ENCODE measurements at places on chromosomes 16 and 17.

GRCh38 chr17:9226794-9227135, 205.5 kb downstream of the NTN1 start:
- no peak for DNase-seq

GRCh38 chr17:75077496-75078283, 10.1 kb upstream of the SLC16A5 start:
- peak; percentile 38 for DNase-seq

DNA sequence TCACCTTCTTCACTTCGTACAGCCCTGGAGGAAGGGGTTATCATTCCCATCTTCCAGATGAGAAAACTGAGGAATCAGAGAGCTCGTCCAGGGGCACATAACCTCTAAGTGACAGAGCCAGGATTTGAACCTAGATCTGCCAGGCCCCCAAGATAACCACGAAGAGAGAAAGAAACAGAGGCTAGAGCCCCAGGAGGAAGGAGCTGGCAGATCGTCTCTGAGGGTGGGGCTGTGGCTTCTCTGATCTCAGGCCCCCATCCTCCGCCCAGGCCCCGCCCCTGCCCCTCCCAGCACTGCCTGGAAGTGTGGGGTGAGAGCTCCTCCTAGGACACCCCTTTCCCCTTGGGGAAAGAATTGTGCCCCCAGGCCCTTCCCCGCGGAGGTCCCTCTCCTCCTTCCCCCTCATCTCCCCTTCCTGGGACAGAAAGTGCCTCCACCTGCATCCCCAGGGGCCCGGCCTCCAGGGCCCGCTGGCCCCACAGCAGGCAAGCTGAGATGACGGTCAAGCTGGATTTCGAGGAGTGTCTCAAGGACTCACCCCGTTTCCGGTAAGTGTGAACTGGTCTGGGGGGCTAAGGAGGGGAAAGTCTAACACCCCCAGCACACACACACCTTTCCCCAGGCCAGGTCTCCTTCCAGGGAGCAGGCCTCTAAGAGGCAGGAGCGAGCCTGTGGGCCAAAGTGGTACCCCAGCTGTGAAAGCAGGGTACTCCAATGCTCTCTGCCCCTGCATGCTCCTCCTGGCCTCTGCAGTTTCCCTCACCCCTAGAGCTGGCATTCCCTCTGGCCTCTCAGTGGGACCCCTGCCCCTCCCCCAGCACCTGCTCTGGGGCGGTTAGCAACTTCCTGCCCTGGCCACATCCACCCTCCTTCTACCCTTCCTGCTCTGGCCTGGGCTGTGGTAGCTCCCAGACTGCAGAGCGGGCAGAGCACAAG, at the start of gene ACAP1:
Gene ACAP1 (plus strand): TSS at position 290 of the 936 bp plus-strand sequence. CDS start 206 bp downstream, at position 496.
- no peak for DNase-seq

DNA sequence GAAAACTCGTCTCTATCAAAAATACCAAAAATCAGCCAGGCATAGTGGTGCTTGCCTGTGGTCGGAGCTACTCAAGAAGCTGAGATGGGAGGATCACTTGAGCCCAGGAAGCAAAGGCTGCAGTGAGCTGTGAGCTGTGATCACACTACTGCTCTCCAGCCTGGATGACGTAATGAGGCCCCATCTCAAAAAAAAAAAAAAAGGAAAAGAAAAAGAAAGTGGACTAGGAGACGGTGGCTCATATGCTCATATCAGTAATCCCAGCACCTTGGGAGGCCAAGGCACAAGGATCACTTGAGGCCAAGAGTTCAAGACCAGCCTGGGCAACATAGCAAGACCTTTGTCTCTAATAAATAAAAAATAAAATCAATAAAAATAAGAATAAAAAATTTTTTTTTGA, 8.8 kb upstream of the SUMO2 start:
- peak; percentile 46 for DNase-seq

GRCh38 chr16:19113577-19114358, at the start of gene ITPRIPL2:
Gene ITPRIPL2, plus strand, starts transcription at chr16:19113964. Its CDS starts 498 bp downstream, at chr16:19114462.
- peak; percentile 80 for DNase-seq

- DNase-seq = no peak
Measured at GRCh38 chr16:1416521-1416941, 2.0 kb upstream of the UNKL start.

DNA sequence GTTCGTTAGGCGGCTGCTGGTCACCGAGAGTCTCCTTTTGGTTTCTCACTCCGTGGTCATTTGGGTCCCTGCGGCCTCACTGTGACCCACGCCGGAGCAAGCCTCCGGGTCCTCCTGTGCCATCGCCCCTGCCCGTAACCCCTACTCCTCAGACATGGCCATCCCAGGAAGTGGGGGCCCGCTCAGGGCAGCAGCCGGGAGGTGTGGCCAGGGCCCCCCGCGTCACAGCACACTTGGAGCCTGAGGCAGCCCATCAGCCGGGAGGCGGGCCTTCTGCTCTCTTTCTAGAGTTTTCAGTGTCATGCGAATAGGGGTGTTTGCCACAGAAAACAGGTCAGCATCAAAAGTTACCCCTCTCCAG, 7.9 kb upstream of the WFIKKN1 start:
- DNase-seq = no peak

- DNase-seq = peak; percentile 28
Measured at GRCh38 chr16:67284699-67285646, 5.6 kb downstream of the PLEKHG4 start.

- DNase-seq = no peak
Measured at GRCh38 chr16:67199808-67200198, 872 bp downstream of the ELMO3 start.

- peak; percentile 67 for DNase-seq
Measured at GRCh38 chr16:58614212-58614611, 15.4 kb downstream of the CNOT1 start.

DNA sequence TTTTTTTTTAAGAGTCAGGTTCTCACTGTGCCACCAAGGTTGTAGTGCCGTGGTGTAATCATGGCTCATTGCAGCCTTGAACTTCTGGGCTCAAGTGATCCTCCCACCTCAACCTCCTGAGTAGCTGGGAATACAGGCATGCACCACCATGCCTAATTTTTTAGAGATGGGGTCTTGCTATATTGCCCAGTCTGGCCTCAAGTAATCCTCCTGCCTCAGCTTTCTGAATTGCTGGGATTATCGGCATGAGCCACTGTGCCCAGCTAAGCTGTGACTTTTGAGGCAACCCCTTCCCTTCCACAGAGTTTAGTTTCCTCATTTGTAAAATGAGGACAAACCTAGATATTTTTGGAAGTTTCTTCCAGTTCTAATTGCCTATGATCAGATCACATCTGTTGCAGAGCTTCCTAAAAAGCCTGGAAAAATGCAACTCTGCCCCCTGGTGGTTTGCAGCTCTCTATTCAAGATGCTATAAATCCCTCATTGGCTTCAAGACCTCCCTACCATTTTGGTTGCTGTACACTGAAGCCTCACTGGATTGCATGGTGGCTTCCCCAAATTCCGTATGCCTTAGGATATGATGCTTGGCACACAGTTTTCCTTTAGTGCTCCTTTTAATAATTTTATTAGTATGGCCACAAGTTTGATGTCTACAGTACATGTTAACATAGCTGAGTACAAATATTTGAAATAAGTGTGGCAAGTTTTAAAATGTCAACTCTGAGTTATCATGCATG, 19.3 kb downstream of the GDE1 start:
- peak; percentile 77 for DNase-seq

GRCh38 chr16:51276336-51276735, 125.3 kb upstream of the SALL1 start:
- DNase-seq = no peak

- peak; percentile 28 for DNase-seq
Measured at GRCh38 chr16:22214889-22215288, 8.8 kb downstream of the EEF2K start.

DNA sequence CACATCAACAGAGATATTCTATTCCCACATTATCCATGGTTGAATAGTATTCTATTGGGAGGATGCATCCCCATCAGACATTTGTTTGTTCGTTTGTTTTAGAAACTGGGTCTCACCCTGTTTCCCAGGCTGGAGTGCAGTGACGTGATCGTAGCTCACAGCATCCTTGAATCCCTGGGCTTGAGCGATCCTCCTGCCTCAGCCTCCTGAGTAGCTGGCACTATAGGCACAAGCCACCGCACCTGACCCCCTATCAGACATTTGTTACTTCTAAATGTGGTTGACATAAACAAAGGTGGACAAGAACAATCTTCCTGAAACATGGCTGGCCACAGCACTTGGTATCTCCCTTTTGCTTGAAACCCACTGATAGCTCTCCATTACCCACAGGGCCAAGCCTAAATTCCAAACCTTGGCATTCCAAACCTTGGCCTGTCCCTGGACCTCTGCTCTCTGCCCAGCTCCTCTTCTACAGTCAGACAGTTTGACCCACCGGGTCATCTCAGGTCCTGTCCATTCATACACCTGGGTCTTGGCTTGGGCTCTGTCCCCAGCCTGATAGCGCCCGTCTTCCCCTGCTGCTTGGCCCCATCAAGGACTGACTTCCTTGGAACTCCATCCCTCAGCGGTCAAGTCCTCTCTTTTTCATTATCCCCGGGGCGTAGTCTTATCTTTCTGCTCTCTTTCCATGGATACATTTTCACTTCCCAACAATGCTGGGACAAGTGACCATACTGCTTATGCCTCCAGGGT, 1.5 kb upstream of the PRR29 start:
- no peak for DNase-seq

- DNase-seq = no peak
Measured at GRCh38 chr16:82560805-82561325, 65.9 kb upstream of the CDH13 start.

DNA sequence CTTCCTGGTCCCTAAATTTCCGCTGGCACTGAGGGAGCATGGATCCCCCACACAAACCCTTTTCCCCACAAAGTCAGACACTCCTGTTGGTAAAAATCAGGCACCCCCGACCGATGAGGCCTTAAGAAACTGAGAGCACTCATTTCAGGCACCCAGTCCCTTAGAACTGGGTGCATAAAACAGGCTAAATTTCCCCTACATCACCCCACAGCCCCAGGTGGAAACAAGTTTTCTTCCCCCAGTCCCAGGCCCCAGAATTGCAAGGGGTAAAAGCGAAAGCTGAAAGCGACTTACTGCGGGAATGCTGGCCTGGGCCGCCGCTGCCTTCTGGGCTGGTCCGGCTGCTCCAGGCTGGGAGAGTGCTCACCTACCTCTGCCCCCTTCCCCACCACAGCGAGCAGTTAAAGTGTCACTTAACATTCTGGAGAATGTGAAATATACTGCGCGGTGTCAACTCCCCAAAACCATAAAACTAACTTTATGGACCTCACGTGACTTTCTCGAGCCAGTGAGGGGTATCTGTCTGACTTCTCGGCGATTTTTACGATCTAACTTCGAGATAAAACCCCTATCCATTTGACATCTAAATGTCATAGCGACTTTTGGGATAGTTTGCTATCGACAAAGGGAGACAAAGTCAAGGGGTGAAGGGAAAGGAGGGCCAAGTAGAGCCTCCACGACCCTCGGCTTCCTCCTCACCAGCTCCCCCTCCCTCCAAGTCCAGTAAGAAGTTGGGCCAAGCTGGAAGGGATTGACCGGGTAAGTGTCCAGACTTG, at the start of gene HOXB3:
Gene HOXB3 (minus strand): TSS at position 411 of the 776 bp plus-strand sequence. CDS start 37,767 bp downstream, outside the sequence.
- no peak for DNase-seq

GRCh38 chr17:61388561-61389356, 10.9 kb upstream of the TBX2 start:
- no peak for DNase-seq

DNA sequence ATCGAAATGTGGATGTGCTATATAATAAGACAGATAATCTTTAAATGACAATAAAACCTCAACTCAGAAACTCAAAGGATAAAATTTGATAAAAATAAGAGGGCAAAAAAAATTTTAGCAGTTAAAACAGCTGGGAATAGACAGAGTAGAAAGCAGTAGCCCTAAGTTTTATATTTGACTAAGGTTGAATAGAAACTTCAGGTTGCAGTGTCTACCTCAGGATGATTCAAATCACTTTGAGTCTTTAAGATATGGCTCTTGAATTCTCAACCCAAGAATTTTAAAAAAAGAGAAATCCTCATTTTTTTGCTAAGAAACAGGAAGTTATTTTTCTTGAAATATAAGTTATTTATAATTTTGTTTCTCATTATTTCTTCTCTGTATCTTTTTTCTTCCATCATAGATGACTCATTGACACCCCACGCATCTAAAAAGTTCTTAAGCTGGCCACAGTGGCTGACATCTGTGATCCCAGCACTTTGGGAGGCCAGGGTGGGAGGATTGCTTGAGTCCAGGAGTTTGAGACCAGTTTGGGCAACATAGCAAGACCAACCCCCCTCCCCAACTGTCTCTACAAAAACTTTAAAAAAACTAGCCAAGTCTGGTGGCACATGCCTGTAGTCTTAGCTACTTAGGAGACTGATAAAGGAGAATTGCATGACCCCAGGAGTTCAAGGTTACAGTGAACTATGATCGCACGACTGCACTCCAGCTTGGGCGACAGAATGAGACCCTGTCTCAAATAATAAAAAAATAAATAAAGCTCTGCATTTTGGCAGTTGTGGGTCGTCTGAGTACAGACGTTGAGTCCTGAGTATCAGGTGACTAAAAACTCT, 23.9 kb downstream of the NFAT5 start:
- DNase-seq = peak; percentile 35

GRCh38 chr16:28311913-28312312, 19.6 kb downstream of the SBK1 start:
- no peak for DNase-seq

DNA sequence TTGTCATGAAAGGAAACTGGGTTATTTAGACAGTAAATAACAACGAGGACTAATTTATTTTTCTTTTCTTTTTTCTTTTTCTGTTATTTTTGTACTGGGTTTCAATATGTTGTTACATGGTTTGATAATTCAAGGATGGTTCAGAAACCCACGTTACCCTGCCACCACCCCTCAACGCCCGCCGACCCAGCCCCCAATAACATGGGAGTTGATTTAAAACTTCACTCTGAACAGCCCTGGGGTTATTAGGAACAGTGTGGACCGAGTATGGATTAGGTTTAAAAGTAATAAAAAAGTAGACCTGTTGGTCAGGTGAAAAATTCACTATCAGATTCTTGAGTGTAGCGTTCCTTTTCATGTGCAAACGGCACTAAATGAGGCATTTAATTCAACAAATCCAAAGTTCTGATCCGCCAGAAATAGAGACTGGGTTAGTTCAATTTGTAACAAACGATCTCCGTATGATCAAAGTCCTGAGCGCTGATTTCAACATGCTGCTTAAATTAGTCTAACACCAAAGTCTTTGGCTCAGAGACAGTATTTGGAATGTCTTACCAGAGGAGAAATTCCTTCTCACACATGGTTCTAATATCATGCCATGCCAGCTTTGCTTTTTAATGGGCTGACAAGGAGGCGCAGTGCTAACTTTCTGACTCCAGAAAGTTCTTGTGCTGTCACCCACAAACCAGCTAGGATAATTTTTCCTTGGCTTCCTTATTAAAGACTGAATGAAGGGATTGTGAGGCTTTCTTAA, 173.1 kb upstream of the IRX3 start:
- no peak for DNase-seq

GRCh38 chr16:24117680-24118079, 138.5 kb upstream of the CACNG3 start:
- no peak for DNase-seq

DNA sequence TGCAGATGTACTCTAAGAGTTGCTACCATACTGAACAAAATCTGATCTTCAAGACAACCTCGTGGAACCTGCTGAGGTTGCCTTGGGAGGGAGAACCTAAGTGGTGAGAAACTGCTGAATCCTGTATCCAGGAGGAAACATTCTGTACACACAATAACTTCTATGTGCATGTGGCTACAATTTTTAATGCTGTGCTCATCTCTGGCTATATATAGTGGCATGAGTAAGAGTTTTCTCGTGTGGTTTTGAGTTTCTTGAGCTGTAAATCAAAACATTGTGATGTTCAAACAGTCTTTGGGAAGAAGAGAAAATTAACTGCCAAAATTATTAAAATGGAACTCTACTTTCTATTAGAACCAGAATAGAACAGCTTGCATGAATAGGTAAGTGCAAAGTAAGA, 206.8 kb downstream of the CA10 start:
- no peak for DNase-seq
